CD4-positive, alpha-beta T cell treated with Interleukin-2 at 100 ng/mL for 4 hours (primary cell): ENCODE measurements at places on chromosomes 11 and 22.

DNA sequence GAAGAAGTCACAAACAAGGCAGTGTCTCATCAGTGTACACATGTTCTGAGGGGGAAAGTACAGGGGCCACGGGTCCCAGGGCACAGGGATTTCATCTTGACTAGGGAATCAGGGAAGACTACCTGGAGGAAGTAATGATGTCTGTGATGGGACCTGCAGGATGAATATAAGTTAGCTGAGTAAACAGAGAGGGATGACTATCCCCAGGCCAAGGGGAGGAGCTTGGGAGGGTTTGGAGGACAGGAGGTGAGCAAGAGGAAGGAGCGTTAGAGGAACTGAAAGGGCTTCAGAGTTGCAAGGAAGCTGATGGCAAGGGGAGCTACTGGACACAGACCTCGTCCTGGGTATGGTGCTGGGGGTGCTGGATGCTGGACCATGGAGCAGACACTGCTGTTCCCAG lies 56.4 kb downstream of the TRAF6 start:
- no peak for DNase-seq

GRCh38 chr11:11171854-11172253 lies 181.2 kb downstream of the CSNK2A3 start:
- DNase-seq: peak; percentile 69

GRCh38 chr22:50031189-50032091 lies 18.9 kb upstream of the IL17REL start:
- DNase-seq: no peak

DNA sequence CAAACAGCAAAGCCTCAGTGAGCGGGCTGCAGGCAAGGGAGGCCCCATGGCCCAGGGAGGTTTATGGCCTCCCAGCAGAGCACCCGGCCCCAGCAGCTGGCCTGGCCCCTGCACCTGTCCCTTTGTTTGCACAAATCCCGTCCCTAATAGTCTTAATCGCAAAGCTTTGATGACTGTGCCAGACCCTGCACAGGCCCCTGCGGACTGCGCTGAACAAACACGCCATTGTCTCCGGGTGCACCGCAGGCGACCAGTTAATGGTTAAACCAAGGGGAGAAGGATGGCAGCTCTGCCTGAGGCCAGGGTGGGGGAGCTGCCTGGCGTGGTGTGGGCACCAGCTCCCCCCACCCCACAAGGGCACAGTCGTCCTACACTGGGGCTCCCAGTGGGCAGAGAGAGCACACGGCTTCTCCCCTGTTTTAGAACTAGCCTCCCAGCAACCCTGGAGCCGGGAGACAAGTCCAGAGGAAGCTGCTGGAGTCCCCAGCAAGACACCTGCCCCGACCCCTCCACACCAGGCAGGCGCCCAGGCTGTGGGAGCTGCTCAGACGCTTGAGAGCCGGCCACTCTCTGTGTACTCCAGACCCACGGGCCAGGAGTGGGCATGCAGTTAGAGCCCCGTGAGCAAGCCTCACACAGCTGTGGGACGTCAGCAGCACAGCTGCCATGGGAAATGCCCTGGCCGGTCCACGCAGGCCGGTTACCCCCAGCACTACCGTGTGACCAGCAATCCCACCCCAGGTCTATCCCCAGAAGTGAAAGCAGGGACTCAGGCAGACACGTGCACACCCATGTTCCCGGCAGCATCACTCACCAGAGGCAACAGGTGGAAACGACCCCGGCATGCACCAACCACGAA lies 39.7 kb upstream of the TH start:
- no peak for DNase-seq

DNA sequence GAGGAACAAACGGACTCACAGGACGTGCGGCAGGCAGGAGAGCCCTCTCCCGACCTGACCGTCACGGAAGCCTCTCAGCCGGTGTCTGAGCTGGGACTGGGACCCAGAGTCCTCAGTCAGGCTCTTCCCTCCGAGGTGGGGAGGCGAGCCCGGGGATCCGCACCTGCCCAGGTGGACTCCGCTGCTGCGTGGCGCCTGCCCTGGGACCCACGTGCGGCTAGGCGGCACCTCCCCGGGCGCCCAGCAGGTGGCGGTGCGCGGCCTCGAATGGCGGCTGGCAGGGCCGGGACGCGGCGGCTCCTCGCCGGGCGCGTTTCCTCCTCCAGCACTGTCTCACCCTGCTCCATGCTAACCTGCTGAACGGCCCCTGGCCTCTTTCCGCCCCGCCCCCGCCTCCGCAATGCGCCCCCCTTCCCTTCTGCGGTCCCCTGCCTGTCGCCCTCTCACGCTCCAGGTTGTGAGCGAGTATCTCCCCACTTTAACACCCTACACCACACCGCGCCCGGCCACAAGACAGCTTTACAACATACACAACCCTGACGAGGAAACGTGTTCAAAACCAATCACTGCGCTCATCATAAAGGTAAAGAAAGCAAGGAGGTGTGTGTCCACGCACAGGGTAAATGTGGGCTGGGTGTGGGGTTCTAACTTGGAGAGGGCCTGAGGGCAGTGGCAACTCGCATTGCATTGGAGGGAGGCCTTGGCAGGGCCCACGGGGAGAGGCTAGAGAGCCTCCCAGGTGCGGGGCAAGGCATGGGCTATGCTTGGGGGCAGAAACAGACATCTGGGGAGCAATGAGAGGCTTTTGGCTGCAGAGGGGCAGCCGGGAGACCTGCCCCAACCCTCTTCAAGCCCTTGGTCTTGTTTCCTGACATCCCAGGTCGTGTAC lies 25.9 kb upstream of the ATXN10 start:
- peak; percentile 73 for DNase-seq

- DNase-seq: no peak
These were observed 55.2 kb downstream of the KDM2A start for GRCh38 chr11:67174311-67174710.

DNA sequence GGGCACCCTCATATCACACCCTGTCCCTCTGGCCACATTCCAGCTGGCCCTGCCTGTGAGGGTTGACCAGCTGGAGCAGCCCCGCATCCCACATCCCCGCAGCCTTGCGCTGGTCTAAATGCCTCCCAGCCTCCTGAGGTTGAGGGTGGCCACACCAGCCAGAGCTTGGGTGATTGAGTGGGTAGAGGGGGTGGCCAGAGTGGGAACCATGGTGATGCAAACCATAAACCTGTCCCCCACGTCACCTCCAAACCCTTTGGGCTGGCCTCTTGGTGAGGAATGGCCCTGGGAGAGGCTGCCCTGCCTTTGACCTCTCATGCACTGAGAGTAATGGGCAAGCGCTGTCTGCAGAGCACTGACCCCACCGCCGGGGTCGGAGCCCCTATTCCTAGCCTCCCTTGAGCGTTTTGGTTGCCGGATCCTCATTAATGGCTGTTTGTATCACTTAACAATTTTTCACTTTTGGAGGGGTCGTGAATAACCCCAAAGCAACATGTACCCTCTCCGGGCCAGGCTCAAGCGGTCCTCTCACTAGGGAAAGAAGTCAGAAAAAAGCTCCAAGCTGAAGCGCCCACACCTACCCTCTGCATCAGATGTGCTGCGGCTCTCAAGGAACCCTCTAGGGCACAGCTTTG lies 16.0 kb upstream of the KCNQ1OT1 start:
- DNase-seq: no peak

DNA sequence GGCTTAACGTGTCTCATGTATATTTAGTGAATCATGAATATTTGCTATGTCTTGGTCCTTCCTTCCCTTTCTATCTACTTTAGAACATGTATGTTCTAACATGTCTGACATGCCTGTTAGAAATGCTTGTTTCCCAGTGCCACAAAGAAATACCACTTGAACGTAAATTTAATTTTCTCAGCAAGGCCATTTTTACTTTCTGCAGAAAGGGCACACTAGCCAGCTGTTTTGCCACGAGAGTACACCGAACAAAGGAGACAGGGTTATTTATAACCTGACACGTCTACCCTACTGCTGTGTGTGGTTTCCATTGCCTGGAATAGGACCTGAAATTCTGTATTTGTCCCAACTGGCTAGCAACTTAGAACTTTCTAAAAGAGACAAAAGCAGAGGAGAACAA lies 7.4 kb upstream of the ZBTB44 start:
- DNase-seq: no peak

- no peak for DNase-seq
These were observed 10.4 kb upstream of the EMID1 start for GRCh38 chr22:29195118-29195963.

- no peak for DNase-seq
These were observed 923.2 kb downstream of the NTM start for GRCh38 chr11:132293586-132293985.

DNA sequence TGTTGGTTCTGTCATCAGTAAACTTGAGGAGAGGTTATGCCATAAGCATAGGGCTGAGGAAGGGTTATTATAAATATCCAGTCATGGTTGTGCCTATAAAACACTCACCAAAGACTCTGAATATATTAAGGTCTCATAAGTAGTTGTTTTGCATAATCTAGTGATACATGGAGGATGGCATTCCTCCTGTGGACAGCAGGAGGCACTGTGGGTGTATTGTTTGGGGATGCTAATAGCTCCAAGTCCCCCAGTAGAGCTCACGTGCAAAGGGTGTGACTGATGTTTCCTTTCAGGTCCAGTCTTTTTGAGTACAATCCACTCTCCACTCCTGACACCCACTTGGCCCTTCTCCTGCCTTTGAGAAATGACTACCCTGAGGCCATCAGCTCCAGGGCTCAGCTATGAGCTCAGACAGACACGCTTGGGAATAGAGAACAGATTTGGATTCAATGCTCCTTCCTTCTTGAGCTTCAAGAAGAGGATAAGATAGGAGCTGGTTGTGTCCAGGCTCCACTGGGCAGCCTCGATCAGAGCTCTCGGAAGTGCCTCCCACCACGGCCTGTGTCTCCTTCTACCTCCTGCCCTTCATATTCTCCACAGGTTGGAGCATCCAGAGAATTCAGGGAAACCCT lies 85.2 kb upstream of the IGLL5 start:
- peak; percentile 60 for DNase-seq

GRCh38 chr11:4962816-4963215 lies 7.3 kb upstream of the OR51A2 start:
- no peak for DNase-seq

DNA sequence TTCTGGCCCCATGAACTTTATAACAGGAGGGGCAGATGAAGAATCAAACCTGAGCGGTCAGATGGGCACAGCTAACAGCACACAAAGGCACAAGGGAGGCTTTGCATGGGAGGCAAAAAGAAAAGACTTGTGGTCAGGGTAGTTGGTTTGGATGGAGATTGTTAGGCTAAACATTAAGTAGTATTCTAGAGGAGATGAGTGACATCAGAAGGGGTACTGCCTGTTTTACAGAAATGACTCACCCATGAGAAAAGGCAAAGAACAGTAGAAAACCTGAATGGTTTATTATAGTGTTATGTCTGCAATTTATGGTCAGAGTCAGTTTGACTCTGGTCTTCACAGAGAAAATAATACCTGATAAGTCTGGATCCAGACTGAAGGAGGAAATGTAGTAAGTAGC lies 129.8 kb upstream of the KIRREL3 start:
- no peak for DNase-seq

DNA sequence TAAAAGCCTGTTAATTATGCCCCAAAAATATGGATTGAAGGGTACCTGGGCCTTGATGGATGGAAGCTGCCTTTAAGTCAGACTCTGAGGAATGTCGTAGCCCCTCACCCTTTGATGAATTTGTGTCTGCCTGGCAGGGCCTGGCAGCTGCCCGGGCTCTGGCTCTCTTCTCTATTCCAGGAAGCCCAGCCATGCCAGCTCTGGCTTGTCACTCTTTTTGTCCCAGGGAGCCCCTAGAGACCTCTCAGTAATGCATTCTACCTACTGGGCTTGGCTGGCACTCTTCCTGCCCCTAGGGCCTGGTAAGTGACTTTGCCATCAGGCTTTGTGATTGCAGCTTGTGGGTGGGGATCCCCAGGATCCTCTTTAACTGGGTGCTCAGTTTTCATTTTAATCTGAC lies 103.8 kb downstream of the GRIK4 start:
- DNase-seq: no peak

- DNase-seq: no peak
These were observed 145.9 kb downstream of the CEP164 start for GRCh38 chr11:117473481-117474091.

DNA sequence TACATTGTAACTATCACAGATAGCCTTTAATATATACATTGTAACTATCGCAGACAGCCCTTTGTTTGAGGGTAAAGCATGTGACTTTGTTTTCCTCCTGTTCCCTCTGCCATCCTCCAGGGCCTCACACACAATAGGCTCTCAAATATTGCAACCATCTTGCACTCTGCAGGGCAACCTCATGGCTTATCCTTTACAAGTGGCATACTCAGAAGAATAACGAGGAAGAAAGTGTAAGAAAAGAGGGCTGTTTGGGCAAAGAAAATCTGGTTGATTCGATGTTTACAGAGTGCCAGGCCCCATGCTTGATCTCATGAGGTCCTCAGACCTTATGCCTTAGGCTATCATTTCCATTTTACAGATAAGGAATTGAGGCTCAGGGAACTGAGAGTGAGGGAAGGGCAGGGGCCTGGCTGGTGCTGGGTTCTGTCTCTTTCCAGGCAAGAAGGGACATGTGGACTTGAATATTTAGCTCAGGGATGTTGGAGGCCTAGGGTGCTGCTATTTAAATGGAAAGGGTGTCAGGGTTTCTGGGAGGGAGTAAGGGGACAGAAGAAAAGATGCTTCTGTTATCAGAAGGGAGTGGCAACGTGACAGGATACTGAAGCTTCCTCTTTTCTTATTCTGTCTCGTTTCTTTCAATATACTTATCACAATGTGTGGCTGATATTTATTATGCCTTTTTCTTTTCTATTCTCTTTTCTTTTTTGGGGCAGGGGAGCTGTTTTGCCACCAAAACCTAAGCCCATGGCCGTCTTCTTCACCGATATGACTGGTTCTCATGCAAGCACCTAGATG lies 1.1 kb upstream of the SAMM50 start:
- DNase-seq: no peak

DNA sequence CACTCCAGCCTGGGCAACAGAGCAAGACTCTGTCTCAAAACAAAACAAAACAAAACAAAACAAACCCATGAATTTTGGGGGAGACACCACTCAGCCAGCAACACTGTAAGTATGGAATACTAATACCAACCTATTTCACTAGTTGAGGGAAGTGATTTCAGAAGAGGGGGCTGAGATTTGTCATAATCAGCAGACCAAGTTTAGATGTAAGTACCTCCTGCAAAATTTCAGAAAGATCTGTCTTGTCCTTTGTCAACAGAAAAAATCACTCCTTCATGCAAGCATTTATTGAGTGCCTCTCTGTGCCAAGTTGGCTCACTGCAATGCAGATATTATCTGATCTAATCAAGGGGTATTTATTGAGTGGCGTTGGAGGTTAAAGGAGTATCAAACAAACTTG lies 23.4 kb upstream of the ADA2 start:
- DNase-seq: no peak

DNA sequence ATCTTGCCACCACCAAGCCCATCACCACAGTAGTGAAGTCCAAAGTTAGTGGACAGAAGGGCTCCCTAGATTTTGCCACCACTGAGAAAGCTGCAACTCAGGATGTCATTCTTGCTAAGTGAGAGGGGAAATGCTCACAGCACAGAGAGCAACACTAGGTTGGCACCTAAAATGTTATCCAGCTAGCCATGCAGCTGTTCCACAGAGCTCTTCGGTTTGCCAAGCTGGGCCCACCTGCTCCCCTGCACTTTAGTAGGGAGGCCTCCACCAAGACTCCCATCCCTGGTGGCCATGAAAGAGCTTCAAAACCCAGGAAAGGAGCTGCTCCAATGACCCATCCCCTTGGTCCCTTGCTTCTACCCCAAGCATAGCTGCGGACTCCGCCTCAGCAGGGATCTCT lies 63.8 kb downstream of the TRIM29 start:
- no peak for DNase-seq

- DNase-seq: no peak
These were observed 16.8 kb downstream of the CUL5 start for GRCh38 chr11:108025387-108026080.
